NCI-H82 (cell line): ENCODE measurements at places on chromosomes 2 and 18.

- no peak for DNase-seq
Observed at GRCh38 chr2:30139131-30139870, 7.5 kb upstream of the YPEL5 start.

- no peak for DNase-seq
Observed at GRCh38 chr18:41126541-41127235, 828.3 kb upstream of the PIK3C3 start.

- DNase-seq = no peak
Observed at GRCh38 chr2:27121906-27122305, 1.7 kb upstream of the ABHD1 start.

DNA sequence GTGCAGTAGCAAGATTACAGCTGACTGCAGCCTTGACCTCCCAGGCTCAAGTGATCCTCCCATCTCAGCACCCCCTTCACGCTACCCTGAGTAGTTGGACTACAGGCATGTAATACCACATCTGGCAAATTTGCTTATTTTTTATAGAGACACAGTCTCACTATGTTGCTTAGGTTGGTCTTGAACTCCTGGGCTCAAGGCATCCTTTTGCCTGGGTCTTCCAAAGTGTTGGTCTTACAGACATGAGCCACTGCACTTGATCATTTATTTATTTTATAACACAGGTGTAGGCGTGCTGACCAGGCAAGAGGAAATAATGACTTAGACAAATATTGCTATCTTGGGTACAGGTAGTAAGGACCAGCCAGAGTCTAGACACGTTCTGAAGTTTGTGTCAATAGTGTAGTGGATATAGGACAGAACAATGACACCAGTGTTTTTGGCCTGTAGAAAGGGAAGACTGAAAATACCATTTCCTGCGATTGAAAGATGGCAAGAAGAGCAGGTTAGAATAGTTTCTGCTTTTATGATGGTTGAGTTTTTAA is 71.0 kb upstream of the THUMPD2 start:
- no peak for DNase-seq

DNA sequence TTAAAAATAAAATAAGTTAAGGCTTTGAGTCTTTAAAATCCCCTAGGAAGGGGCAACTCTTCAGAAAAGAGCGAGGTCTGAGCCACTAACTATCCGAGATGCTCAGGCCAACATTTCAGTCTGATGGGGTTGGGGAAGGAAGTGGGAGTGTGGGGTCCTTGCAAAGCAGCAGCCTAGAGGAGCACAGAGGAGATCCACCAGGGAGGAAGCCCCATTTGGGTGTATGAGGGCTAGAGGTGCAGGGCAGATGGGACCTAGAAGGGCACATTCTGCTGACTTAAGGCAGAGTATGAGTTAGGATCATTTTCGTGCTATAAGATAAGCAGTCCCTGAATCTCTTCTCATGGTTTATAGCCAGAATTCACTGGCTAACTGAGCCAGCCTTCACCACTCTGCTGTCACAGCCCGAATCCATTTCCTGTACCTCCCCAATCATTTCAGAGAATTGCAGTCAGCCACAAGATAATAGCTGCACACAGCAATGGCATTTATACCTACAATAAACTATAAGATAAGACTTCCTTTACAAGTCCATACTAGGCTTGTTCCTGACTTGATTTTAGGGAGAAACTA is 37.0 kb downstream of the MRPL30 start:
- DNase-seq = no peak
